ENCODE measurements at places on chromosomes 6 and 20.
A peak's percentile ranks its signal among the peaks of the same experiment; 100 is the strongest.

DNA sequence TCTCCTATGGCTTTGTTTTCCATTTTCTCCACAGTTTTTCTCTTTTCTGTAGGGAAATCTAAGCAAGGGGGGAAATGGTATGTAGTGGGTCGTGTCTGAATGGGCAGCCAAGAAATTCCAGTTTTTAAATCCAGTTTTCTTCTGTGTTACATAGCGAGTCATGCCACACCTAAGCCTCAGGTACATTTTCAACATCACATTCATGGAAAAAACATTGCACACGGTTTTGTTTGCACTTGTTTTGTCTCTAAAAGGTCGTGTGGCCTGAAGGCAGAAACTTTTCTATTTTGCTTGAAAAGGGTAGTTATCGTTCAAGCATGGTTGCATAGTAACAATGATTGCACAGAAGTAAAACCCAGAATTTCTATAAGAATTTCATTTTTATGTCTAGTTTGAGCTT, 70.5 kb downstream of the MOXD1 start:
- no peak for DNase-seq

- no peak for DNase-seq
Measured at GRCh38 chr20:38164069-38164468, 1.0 kb downstream of the TGM2 start.

DNA sequence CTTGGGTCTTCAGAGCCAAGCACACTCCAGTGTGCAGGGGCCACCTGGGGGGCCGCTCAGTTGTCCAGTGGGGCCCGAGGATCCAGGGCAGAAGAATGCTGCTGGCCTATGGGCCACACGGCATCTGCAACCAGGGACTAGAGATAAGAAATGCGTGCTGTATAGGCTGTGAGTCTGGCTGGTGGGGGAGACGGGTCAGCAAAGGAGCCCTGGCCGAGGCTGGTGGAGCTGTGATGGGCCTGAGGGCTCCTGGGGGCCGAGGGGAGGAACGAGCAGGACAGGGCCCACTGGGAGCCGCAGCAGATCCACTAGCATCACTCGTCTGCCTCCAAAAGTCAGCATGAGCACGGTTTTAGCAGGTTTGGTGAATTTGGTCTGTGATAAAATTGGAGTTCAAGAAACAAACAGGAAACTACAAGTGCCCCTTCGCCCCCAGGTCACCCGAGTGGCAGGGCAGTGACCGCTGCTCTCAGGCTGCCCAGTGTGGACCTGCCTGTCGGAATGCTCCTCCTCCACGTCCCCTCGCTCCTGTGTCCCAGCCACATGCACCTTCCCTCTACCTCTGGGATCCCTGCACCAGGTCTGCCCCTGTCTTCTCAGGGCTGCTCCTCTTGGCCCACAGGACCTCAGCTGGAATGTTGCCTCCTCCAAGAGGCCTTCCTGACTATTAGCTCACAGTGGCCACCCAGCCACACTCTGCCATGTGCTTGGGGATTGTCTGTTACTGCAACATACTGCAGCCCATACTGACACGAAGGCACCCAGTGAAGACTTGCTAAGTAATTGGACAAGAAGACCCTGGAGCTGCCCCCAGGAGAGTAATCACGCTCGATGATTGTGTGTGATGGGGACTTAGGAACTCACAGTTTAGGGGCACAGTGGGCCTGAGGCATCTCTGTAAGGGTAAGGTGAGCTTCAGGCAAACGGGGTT, 10.9 kb downstream of the ACSS1 start:
- DNase-seq = no peak

DNA sequence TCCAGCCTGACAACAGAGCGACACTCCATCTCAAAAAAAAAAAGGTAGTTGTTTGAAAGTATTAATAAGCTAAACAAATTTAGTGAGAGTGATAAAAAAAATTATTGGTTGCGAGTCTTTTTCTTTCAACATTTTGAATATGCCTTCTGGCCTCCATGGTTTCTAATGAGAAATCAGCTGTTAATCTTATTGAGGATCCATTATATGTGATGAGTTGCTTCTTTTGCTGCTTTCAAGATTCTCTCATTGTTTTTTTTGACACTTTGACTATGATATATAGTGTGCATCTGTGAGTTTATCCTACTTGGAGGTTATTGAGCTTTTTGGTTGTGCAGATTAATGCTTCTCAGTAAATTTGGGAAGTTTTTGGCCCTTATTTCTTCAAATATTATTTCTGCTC, 15.6 kb upstream of the CMTR1 start:
- no peak for DNase-seq

DNA sequence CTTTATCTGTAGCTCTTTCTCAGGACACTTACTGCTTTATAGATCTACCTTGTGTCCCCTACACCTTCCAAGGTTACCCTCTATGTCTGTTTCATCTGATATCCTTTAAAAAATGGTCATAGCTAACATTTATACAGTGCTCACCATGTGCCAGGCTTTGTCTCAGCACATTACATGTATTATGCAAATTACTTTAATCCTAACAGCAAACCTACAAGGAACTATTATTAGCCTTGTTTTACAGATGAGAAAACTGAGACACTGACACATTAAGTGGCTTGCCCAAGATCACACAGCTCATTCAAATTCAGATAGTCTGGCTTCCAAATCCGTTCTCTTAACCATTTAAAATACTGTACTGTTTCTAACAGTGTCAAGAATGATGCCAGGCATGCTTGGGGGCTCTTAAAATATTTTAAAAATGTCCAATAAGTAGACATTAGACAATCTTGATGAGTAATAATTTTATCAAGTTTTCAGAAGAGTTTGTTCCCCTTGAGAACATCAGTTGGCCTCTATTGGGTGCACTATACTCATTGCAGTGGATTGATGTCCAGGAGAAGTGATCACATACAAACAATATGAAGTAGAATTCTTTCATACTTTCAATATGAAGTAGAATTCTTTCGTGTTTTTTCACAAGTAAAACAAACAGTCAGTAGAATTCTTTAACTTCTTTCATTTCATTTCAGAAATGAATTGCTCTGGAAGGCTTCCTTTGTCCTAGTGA, 69.6 kb downstream of the DNAH8 start:
- DNase-seq = no peak

- DNase-seq = peak; percentile 59
Measured at GRCh38 chr6:166707045-166707444, 80.0 kb upstream of the RPS6KA2 start.

GRCh38 chr20:19403549-19403948, 191.1 kb downstream of the SLC24A3 start:
- no peak for DNase-seq

GRCh38 chr6:6685249-6686040, 96.9 kb downstream of the LY86 start:
- DNase-seq = no peak

- DNase-seq = no peak
Measured at GRCh38 chr6:75503291-75503690, 9.7 kb upstream of the FILIP1 start.

DNA sequence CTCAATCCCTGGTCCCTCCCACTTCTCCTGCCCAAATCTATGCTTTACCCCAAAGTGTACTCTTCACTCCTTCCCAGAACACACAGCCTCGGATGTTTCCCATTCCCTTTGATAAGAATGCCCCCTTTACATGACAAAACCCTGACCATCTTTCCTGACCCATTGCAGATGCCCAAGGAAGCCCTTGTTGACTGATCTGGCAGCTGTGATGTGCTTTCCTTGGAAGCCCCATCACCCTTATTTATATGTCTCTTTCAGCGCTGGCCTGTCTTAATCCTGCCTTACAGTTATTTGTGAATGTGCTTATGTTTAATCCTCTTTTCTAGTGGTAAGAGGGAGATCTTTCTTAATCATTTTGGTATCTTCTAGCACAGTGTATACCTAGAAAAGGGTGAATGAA, 523.1 kb downstream of the CD83 start:
- no peak for DNase-seq

DNA sequence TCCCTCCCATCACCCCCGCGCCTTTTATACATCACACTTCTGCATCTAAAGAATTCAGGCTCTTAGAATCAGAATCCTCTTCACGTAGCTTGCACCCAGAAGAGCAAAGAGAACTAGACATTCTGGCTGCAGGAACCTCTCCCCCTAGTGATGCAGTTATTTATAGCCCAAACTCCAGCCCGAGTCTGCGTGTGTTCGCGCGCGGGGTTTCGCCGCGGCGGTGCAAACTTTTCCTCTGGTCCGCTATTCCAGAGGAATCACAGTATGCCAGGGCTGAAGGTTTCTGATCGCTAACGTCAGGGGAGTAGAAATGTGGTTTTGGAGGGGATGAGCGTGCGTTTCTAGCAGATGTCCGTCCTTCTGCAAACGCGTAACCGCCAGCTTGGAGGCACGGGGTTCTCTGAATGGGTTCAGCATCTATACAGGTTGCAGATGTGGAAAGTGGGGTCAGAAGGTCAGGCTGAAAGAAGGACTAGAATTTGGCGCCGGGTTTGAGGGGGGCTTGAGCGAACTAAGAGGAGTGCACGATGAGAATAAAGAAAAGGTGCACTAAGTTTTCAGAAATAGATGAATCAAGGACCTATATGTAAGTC, 1.8 kb downstream of the EPHA7 start:
- DNase-seq = peak; percentile 7

DNA sequence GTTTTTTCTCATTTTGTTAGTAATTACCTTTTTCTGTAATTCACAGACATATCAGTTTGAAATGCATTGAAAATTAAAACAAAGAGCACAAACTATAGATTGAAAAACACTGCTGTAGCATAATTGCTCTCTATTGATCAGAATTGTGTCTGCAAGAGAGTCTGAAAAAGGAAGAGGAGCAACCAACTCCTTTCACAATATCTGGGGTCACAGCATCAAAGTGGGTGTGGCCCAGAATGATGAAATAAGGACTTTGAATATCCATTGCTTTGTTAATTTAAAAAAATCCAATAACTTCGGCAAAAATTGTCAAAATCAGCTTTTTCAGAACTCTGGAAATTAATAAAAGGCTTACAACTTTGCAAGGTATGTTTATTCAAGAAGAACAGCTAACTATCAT, 99.2 kb downstream of the MYLK4 start:
- no peak for DNase-seq

DNA sequence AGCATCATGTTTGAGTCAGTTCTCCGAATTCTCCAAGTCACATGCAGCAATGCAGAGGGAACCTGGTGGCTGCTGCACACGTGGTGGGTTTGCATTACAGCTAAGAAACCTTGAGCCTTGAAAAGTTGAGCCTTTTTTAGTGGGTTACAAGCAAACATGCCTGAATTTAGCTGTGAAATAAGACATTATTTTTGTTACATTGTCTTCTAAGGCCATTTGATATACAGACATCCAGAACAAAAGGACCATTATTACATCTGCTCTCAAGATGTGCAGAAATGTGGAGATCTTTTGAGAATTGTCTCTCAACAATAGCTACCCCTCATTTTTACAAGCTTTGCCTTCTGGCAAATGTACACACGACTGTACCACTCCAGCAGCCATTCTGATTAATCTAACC, 720.5 kb upstream of the SLC35B3 start:
- no peak for DNase-seq

DNA sequence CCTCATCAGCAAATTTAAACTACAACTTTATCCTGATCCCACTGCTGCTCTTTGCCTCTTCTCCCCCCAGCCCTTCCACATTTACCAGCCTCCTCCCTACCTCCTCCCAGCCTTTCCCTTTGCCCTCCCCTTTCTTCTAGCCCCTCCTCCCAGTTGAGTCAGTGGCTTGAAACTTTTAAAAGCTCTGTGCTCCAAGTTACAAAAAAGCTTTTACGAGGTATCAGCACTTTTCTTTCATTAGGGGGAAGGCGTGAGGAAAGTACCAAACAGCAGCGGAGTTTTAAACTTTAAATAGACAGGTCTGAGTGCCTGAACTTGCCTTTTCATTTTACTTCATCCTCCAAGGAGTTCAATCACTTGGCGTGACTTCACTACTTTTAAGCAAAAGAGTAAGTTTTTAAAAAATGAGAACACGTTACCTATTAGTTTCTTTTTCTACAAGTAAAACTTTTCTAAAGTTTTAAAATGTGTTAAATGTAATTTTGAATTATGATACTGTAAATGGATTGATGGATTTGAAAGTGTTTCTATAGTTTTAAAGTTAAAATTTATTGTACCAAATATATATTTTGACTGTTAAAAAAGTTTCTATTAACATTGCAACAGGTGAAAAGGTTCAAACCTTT, at the start of gene GJA1:
Gene GJA1 (plus strand): TSS at position 203 of the 626 bp plus-strand sequence. CDS start 11,202 bp downstream, outside the sequence.
- DNase-seq = no peak

GRCh38 chr6:134707342-134708031, 242.4 kb downstream of the ALDH8A1 start:
- no peak for DNase-seq

GRCh38 chr6:40733770-40734396, 146.7 kb upstream of the LRFN2 start:
- no peak for DNase-seq

DNA sequence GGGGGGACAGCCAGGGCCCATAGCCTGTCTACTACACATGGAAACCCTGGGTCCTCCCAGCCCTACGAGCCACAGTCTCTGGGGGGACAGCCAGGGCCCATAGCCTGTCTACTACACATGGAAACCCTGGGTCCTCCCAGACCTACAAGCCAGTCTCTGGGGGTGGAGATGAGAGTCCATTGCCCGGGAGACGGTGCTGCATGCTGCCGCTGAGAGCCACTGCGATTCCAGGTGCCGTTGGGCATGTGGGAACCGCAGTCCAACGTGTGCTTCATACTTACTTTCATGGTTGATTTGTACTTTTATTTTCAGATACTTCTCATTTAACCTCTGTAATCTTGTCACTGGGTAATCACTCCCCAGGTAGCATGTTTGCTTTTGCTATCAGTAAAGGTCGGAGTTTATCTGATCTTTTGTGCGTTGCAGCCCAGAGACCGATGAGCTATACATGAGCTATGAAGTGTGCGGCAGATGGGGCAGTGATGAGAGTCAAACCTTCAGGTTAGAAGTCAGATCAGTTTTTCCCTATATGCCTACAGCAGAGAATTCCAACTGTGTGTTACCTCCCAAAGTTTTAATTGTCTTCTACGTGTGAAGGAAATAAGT, 58.2 kb downstream of the SMOC2 start:
- no peak for DNase-seq

DNA sequence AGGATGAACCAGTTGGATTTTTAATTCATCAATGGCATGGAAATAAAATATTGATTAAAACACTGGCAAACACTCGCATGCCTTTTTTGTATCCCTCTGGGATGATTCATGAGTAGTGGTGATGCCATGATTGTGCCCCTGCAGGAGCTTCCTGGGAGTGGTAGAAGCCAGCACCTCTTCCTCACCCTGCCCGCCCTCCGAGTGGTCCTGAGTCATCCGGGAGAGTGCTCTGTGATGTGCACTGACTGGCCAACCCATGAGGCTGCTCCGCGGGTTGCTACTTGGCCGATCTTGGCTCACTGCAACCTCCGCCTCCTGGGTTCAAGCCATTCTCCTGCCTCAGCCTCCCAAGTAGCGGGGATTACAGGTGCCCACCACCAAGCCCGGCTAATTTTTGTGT, 27.4 kb downstream of the GJA10 start:
- DNase-seq = no peak
